Nucleus accumbens (tissue), 56 donors: ENCODE measurements at places on chromosomes 1 and 21.
A peak's percentile ranks its signal among the peaks of the same experiment; 100 is the strongest.

DNA sequence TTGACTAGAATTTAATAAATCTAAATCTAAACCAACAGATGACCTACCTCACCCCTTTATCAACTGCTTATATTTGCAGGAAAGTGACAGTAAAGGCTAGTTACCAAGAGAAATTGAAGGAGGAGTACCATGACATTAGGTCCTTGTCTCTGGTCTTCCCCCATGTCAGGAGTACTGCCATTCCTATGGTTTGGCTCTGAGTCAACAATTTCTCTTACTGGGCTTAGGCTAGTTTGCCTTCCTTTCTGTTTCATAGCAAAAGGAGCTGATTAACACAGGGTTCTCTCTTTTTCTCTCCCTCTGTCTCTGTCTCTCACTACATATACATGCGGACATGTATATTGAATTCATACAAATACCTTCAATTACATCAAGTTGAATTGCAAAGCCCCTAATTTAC, 579.9 kb downstream of the DPYD start:
- DNase-seq = no peak

DNA sequence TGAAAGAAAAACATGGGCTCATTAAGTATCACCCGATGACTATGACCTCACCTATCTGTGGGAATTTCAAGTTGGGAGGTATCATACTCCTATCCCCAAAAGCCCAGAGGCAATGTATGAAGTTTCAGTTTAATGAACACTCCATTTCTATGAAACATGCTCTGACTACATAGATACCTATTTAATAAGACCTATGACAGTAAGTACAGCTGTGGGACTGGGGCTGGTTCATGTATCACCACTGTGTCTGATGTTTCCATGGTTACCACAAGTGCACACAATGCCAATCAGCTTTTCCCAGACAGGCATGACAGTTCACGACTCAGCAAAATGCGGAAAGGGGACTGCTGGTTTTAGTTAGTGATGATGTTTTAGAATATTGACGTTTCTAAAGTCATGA, 167.7 kb downstream of the SIPA1L2 start:
- DNase-seq = no peak

GRCh38 chr1:17570228-17570627, 30.7 kb downstream of the ARHGEF10L start:
- DNase-seq = no peak

GRCh38 chr1:173867141-173867752, 542 bp downstream of the GAS5 start:
- DNase-seq = no peak

DNA sequence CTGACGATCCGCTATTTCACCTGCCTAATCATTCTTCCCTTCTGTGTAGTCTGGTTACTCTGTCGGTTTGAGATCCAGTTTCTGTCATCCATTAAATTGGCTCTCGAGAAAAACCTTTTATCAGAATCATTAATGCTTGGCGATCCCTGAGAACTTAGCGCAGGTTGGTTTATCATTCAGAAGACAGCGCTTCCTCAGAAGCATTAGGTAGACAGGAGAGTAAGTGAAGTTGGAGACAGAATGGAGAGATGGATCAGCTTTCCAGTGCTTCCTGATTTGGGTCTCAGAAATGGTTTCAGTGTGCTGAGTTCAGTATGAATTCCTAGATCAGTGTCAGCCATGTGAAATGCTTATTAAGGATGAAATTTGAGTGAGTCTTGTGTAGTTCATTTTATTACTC, 1.3 kb downstream of the USP1 start:
- no peak for DNase-seq

- no peak for DNase-seq
Measured at GRCh38 chr1:162456323-162456722, 41.3 kb upstream of the UHMK1 start.

DNA sequence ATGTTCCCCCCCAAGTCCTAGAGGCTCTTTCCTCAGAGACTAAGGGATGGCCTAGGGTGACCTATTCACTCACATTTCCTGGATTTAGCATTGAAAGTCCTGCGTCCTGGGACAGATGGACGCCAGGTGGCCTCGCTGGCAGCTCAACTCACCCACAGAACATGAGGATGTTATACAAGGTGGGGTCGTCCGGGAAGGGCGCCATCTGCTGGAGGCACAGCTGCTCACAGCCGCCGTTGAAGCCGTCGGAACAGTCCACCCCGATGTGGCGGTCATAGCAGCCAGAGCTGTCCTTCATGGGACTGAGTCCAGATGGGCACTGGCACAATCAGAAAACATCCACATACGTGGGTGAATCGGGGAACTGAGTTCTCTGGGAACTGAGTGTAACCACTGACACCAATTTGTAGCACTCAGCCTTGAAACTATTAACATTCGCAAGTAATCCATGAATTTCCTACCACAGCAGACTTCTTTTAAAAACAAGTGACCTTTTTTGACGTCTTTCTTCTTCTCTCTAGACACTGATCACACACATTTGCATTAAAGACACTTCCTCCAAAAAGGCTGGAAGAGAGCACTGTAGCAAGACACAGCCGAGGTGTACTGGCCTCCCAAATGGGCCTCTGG, 215.4 kb downstream of the ASTN1 start:
- no peak for DNase-seq

DNA sequence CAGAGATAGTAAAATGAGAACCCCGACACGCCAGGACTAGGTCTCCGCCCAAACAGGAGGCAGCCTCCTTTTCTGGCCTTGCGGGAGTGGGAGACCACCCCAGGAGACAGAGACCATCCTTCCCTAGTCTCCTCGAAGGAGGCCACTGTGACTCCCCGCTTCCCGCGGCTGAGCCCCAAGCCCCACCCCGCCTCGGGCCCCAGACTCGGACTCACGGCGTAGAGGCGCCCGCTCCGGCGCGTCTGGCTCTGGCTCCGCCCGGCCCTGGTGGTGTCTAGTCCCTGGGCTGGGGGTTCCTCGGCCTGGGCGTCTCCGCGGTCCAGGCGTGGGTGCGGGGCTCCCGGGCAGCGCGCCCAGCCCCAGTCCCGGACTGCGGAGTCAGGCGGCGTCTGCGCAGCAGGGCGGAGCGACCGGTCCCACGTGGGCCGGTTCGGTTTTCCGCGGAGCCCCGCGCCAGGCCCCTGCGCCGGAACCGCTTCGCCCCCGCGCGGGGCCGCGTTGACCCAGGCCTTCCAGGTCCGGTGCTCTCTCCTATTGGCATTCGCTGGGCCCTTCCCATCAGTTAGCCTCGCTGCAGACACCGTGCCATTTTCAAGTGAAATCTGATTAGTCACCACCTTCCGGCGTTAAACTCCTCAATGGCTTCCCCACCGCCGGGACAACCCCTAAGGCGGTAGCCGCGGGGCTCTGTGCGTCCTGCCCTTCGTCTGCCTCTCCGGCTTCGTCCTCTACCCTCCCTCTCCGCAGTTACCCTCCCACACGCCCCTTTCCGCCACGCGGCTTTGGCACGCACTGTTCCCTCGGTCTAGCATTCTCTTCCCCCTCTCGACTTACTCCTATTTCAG, at the start of gene C1orf216:
TSS of gene C1orf216 (minus strand) at position 393 of the 845 bp plus-strand sequence. CDS start 2,563 bp downstream, outside the sequence.
- peak; percentile 65 for DNase-seq

- DNase-seq = no peak
Measured at GRCh38 chr1:88168126-88168525, 515.9 kb upstream of the PKN2 start.

GRCh38 chr1:235450886-235451483, 53.3 kb downstream of the B3GALNT2 start:
- DNase-seq = peak; percentile 2

DNA sequence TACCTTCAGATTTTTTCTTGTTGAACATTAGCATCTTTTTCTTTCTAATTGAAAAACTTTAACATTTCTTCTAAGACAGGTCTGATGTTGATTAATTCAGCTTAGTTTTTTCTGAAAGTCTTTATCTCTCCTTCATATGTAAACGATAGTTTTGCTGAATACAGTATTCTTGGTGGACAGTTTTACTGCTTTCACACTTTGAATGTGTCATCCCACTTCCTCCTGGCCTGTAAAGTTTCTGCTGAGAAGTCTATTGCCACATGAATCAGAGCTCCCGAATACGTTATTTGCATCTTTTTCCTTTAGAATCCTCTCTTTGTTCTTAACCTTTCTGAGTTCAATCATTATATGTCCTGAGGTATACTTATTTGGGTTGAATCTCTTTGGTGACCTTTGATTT, 344.2 kb downstream of the OLFM3 start:
- no peak for DNase-seq

- DNase-seq = no peak
Measured at GRCh38 chr1:175287849-175288248, 95.3 kb upstream of the KIAA0040 start.

- DNase-seq = no peak
Measured at GRCh38 chr1:59384443-59384842, 87.5 kb downstream of the FGGY start.

DNA sequence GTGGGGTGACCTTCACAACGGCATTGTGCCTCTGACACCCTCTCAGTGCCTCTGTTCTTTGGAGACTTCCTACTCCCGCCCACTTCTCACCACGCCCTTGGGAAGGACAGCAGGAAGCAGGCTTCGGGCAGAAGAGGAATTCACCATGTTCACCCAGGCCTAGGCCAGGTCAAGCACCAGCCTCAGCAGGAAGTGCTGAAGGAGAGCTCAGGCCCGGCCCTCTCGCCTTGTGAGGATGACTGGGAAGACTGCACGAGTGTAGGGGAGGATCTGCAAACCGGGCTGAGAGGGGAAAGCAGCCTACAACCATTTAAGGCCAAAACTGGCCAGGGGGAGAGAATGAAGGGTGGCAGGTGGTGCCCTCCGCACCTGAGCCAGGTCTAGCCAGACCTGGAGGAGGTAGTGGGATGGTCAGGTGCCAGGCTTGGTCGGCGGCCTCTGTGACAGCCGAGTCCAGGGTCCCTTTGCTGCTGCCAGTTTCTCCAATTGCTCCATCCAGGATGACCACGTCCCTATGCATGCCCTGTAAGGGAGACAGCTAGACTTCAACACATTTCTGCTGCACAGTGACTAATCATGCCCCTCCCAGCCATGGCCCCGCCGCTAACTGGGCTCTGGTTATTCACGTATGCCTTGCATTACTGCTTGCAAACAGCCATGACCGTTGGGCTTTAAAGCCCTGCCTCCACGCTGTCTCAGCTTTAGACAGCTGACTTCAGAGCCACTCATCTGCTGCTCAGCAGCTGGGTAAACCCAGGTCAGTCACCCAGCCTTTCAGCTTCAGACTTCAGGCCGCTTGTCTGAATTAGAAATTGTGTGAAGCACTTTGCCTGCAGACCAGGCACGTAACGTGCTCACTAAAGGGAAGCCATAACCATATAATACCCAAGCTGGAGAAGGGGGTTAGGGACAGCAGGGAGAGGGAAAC, 8.9 kb downstream of the MRTO4 start:
- DNase-seq = no peak

DNA sequence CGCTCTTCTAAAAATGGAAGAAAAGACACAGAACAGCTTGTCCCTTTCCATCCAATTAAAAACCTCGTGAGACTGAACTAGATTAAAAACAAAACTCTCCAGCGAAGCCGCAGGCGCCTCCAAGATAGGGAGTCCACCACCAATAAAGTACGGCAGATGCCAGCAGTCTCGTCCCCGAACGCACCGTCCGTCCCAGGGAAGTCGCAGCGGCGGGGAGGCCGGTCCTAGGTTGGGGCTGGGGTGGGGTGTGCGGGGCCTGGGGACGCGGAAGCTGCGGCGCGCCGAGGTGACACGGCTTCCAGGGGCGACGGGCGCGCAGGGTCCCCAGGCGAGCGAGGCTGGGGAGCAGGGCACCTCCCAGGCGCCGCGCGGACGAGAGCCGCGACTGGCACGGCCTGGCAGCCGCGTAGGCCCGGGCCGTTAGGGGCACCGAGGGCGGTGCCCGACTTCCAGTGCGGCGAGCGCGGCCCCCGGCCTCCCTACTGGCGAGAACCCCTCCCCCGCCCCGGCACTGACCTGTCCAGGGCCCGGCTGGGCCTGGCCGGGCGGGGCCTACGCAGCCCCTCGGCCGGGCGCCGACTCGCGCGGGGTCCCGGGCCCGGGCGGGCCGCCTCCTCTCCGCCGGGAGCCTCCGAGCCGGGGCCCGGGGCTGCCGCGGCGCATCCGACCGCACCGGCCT, 28.3 kb upstream of the A3GALT2 start:
- no peak for DNase-seq

DNA sequence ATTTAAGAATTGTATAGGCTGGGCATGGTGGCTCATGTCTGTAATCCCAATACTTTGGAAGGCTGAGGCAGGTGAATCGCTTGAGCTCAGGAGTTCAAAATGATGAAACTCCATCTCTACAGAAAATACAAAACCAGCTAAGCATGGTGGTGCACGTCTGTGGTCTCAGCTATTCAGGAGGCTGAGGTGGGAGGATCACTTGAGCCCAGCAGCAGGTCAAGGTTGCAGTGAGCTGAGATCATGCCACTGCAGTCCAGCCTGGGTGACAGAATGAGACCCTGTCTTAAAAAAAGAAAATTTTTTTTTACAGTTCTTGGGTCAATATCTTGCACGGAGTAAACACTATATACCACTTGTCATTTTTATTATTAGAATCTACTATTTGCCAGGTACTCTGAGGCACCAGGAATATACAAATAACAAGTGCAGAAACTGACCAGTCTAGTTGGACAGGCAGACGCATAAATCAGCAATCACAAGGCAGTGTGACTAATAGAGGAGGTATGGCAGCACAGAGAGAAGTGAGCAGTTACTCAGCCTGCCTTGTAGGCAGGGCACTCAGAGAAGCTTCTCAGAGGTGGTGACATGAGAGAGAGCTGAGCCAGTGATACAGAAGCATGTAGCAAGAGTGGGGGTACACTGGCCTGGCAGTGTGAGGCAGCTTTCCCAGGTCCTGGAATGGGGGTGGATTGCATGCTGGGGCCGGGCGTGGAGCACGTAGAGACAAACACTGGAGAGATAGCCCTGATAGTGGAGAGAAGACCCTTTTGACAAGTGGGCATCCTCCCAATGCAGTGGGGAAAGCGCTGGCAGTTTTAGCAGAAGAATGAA, 8.0 kb downstream of the PHLDA3 start:
- DNase-seq = no peak

GRCh38 chr1:34369701-34370455, 193.2 kb downstream of the C1orf94 start:
- DNase-seq = no peak

- DNase-seq = no peak
Measured at GRCh38 chr1:168833801-168834224, 104.8 kb upstream of the DPT start.

DNA sequence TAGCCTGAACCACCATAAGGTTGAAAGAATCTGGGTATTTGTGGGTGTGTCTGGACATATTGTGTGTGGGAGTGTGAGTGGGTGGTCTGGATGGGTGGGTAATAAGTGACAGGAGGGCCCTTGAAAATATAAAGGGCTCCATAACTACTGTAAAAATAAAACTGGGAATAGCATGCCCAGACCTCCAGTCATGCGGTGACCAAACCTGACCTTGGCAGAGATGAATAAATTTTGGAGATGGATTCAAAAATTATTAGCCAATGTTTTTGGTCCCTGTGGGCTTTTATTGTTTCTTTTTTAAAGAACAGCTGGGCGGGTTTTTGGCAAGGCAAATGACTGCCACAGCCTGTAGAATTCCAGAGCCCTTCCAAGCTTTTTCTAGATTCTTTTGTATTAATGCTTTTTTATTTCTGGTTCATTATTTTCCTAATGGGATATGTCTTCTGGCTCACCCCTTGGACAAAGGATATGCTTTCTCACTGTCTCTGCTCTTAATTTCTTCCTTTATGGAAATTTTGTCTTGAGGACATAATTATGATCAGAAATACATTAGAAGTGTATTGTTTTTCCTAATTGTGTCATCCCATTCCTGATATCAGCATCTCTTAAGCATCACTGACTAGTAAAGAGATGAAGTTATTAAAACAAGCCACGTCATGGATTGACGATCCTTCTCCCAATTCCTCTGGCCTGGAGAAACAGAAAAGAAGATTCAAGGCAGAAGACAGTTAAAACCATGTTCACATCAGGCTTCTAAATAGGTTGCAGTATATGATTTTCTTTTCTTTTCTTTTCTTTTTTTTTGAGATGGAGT, 69.5 kb downstream of the NTMT2 start:
- no peak for DNase-seq

- DNase-seq = peak; percentile 66
Measured at GRCh38 chr1:230713915-230714764, at the start of gene AGT. TSS of gene AGT (minus strand) at chr1:230714122. CDS start at chr1:230710823, 3,299 bp downstream.
